ENCODE measurements at places on chromosomes 4 and X.

DNA sequence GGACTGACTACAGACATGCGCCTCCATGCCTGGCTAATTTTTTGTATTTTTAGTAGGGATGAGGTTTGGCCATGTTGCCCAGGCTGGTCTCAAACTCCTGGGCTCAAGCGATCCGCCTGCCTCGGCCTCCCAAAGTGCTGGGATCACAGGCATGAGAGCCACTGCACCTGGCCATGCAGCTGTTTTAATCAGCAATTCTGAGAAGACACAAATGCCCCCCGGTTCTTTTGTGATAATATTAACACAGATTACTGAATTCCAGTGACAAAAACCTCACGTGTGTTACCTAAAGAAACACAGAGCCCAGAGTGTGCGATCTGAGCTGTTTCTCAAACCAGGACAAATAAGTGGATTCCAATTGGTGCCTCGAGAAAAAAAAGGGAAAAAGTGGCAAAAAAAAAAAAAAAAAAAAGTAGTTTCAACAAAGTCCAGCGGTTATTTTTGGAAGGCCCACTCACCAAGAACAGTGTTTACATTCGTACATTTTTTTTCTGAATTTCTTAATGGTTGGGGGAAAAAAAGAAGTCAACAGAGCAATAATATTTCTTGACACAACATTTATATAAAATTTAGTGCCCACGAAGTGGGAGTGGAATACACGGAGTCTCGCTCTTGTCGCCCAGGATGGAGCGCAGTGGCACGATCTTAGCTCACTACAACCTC lies 17.2 kb downstream of the DHRSX start:
- no peak for DNase-seq

DNA sequence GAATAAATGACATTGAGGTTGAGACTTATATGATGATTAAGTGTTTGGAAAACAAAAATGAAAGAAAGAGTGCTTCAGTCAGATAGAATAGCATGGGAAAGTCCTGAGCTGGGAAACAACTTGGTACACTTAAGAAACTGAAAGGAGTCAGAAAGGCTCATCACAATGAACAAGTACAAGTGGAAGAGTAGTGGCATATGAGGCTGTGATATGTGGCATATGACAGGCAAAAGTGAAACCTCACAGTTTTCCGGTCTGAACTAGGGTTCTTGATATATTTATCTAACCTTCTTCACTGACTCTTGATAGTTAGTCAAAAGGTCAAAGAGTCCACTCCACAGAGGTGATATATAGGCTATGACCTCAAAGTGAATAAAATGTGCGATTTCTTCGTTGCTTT lies 537.1 kb upstream of the CXorf51A start:
- no peak for DNase-seq

DNA sequence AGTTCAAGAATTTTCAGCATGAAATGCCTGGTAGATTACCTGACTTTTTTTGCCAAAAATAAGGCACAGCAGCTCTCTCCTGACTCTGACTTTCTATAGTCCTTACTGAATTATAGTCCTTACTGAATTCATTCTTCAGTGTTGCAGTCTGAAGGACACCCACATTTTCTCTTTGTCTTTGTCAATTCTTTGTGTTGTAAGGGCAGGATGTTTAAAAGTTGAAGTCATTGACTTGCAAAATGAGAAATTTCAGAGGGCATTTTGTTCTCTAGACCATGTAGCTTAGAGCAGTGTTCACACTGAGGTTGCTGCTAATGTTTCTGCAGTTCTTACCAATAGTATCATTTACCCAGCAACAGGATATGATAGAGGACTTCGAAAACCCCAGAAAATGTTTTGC lies 168.0 kb downstream of the SOWAHB start:
- no peak for DNase-seq

- peak; percentile 11 for DNase-seq
Observed at GRCh38 chrX:93673056-93673868, at the start of gene NAP1L3. TSS of gene NAP1L3 (minus strand) at chrX:93673578. CDS start at chrX:93673304, 274 bp downstream.

DNA sequence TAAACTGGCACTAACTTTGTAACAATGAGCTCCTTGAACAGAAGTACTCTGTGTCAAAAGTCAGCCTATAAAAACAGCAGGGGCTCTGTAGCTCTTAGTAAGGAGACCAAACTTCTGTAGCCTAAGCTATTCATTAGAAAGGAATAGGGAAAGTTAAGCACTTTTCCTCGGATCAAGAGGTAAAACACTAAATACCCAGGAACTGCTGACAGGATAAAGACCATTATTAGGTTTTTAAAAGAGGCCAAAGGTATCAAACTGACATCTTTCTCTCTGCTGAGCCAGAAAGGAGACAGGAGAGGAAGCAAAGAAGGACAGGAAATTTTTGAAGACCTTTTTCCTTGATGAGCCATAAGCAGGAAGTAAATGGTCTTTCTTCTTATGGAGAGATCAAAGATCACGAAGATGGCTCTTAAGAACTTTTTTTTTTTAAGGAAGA lies 31.9 kb downstream of the ANAPC10 start:
- DNase-seq, result no peak

DNA sequence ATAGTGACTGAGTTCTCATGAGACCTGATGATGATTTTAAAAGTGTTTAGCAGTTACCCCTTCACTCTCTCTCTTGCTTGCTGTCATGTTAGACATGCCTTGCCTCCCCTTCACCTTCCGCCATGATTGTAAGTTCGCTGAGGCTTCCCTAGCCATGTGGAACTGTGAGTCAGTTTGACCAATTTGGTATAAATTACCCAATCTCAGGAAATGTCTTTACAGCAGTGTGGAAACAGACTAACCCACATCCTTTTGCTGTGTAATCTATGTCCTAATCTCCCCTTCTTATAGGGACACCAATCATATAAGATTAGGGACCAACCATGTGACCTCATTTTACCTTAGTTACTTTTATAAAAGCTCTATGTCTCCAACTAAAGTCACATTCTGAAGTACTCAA lies 677.8 kb downstream of the ADGRL3 start:
- no peak for DNase-seq

DNA sequence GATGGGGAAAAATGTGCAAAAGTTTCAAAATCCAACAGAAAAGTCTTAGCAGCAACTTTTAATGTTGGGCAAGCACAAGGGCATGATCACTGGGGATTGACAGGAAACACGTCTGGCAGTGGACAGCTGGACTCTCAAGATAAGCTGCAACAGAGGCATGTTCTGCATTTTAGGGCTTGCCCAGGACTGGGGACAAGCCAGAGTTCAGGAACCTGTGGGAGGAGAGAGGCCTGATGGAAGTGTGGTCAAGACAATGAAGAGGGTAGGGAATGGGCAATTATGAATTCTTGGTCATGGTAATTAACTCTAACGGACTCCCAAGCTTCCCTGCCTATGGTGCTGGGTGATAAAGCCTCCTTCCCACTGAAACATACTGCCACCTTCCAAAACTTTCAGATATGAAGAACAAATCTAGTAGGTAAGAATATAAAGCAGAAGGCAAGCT lies 48.4 kb downstream of the ANXA3 start:
- DNase-seq, result no peak

DNA sequence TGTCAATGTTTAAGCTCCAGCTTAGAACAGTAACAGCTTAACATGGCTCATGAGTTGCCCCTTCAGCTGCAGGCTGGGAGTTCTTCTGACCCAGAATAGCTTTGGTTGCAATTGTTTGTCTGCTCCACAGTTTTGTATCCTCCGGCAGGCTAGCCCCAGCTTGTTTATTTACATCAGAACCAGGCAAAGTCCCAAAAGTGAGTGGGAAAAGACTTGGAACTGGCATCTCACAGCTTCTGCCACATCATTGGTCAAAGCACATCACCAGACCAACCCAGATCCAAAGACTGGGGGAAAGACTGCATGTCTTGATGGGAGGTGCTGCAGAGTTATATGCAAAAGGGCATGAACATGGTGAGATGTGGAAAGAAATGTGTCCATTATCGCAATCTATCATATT lies 231.2 kb upstream of the CPEB2 start:
- DNase-seq, result no peak

DNA sequence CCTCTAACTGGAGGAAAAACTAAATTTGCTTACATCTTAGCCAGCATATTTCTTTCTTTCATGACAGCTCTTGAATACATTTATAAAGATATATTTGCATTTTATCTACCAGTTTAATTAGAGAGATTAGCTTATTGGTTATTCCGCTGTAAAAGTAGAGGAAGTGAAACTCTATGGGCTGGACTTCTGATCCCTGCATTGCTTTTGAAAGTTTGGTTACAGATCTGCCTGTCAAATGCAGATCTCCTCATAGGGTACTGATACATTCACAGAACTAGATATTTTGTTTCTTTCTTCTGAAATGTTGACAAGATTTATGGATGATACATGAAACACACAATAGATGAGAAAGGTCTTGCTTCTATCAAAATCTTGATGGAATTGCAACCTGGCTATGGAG lies 581.4 kb upstream of the AADAT start:
- no peak for DNase-seq

GRCh38 chr4:157443537-157443936 lies 223.0 kb downstream of the GRIA2 start:
- DNase-seq, result no peak

- DNase-seq, result no peak
Observed at GRCh38 chr4:27790911-27791310, 930.3 kb downstream of the STIM2 start.

- DNase-seq, result no peak
Observed at GRCh38 chr4:46852800-46853199, 56.2 kb downstream of the COX7B2 start.

DNA sequence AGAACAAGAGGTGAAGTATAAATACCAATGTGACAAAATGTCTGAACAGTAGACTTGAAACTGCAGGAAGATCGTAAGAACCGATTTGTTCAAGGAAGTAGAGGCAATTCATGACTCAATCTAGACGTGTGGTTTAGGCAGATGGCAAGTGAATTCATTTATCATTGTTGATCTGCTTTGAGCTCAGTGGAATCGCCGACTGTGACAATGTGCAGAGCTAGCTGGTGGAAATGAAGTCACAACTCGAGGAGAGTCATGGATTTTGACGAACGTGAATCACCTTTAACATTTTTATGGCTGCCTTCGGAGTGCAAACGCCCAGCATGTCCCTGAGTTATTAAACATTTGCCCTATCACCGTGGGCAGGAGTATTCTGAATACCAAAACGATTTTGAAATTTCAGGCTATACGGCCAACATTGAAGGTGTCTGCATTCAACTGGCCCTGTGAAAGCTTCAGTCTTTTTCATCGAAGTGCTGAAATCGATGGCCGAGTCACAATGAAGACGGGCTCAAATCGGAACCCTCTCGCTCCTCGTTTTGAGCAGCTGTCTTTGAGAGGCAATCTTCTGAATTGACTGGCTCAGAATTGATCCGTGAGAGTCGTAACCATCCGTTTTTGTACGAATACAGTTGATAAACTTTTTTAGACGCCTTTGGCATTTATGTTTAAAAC lies 689 bp upstream of the OGT start:
- no peak for DNase-seq

DNA sequence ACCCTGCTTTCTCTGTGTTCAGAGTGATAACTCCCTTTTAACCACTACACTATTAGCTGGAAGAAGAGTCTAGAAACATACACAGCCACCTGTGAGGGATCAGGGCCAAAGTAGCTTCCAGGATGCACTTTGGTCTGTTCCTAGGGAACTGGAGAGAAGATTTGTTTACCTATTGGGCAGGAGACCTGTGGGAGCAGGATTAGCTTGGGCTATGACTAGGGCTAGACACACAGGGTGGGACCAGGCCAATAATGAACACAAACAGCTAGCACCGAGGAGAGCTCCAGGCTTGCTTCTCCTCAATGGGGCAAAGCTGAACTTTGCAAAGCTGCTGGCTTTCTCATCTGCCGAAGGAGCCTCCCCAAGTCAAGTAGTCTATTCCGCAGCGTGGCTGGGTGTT lies 24.4 kb upstream of the MAP7D3 start:
- no peak for DNase-seq

DNA sequence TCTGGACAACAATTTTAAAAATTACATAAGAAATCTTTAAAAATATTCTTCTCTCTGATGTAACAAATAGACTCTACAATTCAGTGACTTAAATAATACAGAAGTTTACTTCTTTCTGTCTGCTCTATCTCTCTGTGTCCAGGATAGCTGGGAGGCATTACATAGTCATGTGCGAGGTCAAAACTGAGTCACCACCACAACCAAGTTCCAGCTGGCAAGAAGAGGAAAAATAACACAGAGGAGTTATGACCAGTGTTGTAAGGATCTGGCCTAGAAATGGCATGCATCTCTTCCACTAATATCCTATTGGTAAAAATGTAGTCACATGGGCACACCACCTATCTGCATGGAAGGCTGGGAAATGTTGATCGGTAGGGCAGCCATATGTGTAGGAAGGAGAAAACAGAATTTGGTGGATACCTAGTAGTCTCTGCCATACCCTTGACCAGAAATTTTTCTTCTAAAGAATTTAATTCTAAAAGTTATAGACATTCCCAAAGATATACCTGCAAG lies 39.4 kb upstream of the WDFY3 start:
- DNase-seq, result no peak

- DNase-seq, result no peak
Observed at GRCh38 chr4:171920901-171921300, 107.7 kb downstream of the GALNTL6 start.

DNA sequence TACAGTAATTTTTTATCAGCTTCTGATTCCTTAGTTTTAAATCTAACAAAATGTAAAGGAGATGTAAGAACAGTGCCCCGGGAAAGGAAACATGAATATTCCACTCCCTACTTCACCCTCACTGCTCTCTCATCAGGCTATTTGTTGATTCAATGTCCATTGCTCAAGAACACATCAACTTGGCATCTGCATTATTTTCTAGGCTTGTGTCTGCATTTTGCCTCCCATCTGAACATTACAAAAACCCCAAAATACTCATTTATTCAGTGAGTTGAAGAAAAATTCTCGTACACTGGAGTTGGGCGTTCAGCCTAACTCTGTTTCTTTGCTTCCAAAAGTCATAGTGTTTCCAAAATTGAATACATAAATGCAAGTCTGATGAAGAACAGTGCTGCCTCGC lies 25.6 kb downstream of the ARHGAP6 start:
- DNase-seq, result no peak

DNA sequence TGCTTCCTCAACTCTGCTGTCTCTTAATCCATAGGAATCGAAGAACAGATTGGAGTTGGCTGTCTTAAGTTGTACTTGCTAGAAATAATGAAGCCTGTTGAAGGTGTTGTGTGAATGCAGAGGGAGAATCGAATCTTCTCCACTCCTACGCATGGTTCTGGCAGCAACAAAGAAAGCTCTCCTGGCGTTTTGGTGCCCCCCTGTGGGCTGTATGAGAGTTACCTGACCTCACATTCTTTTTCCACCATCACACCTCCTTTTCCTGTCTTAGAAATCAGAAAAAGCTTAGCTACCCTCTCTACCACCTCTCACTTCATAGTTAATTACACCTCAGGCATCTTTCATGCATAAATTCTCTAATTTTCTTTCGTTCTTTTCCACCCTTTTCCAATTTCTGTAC lies 16.3 kb downstream of the KLF8 start:
- peak; percentile 31 for DNase-seq

GRCh38 chr4:166622425-166622977 lies 611.8 kb downstream of the SPOCK3 start:
- DNase-seq, result no peak

DNA sequence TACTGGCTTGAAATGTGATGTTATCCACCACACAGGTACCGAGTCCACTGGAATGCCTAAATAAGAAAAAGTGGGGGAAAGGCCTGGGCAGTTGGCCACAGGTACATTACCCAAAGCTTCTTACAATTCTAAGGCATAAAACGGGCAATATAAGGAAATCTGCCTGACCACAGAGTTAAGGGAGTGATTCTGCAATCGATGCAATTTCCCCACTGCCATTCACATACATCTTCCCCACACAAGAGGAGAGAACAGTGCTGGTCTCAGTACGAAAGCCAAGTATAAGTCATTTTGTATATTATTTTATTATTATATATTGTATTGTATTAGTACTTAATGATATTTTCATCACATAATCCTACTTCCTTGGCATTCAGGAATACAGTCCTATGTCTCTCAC lies 30.6 kb downstream of the RFC1 start:
- no peak for DNase-seq

All from stimulated activated CD8-positive, alpha-beta memory T cell treated with anti-CD3 and anti-CD28 coated beads, Interleukin-7, amount 100 ng/mL, for 1 hour (primary cell).